Activated T-helper 1 cell treated with Interleukin-2 at 50 U/mL for 16 hours (primary cell): ENCODE measurements at places on chromosomes 2 and 18.

GRCh38 chr2:68500649-68501048 is 33.3 kb downstream of the APLF start:
- no peak for DNase-seq

DNA sequence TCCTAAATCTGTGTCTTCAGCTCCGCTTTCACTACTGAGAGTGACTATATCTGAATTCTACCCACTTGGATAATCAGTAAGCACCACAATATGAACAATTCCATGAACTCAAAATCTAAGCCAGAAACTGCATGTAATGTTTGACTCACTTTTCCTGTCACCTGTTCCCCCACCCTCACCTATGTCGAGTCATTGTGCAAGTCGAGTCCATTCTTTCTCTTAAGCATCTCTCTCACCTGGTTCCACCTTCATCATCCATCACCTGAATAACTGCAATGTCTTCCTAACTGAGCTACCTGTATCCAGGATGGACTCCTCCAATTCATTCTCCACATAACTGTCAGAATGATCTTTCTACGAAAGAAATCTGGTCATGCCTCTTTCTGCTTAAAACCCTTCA is 58.2 kb downstream of the PPP1R1C start:
- no peak for DNase-seq

DNA sequence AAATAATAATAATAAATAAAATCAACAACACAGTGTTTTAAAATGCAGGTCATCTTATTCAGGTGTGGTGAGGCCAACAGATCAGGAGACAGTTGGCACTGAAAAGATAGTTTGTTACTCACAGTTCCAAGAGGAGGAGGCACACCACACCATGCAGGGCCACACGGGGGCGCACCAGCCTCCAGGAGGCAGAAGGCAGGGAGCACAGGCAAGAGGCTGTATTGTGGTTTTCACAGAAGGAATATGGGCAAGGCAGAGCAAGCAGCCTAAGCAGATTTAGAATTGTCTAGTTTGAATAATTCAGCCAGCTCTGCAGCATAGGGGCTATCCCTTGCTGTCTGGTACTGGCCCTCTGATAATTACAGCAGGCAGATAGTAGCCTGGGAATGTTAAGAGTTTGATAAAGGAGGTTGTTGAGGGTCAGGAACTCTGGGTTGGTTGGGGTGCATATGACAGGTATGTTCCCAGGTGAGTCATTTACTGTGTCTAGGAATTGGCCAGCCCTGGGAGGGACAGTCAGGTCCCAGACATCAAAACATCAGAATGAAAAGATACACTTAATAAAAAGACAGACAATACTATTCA is 31.3 kb downstream of the KIAA2012 start:
- DNase-seq: no peak

GRCh38 chr2:195486987-195487644 is 169.9 kb upstream of the SLC39A10 start:
- no peak for DNase-seq

DNA sequence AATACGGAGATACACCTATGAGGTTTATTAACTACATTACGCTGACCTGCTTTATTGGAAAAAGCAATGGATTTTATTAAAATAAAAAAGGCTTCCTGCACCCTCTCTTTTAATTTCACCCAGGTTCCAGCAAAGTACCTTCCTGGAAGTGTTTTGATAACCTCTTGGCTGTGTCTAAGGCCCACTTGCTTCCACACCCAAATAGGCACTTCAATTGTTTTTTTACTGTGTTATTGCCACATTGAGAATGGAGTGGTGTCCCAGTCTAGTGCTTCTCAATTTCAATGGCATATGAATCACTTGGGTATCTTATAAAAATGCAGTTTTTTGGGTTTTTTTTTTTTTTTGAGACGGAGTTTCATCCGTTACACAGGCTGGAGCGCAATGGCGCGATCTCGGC is 47.6 kb downstream of the SF3B1 start:
- no peak for DNase-seq

DNA sequence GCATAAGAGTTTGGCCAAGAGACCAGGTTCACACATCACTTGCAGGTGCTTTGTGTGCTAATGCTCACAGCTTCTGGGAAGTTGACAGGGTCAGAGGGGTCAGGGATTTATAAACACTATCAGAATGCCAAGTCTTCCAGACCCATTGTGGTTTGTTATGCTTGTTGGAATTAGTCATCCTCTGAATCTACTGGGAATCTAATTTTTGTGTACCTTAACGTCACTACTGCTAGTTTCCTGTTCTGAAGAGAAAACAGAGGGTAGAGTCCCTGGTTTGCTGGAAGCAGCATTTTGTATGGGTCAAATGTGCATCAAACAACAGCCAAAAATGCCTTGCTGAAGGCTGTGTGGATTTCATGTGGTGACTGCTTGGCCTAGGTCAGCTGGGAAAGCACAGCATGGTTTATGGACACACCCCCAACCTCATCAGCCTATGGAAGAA is 33.3 kb downstream of the ANTXR1 start:
- DNase-seq: no peak

- no peak for DNase-seq
Observed at GRCh38 chr2:101234169-101234938, 18.3 kb upstream of the CNOT11 start.
